ENCODE measurements at places on chromosomes 4 and X.

GRCh38 chrX:17638731-17639130 lies 98.6 kb upstream of the SCML1 start:
- DNase-seq, result no peak

- no peak for DNase-seq
Observed at GRCh38 chr4:38360201-38360600, 303.8 kb upstream of the KLF3 start.

GRCh38 chrX:7985568-7985967 lies 58.4 kb upstream of the PNPLA4 start:
- no peak for DNase-seq

DNA sequence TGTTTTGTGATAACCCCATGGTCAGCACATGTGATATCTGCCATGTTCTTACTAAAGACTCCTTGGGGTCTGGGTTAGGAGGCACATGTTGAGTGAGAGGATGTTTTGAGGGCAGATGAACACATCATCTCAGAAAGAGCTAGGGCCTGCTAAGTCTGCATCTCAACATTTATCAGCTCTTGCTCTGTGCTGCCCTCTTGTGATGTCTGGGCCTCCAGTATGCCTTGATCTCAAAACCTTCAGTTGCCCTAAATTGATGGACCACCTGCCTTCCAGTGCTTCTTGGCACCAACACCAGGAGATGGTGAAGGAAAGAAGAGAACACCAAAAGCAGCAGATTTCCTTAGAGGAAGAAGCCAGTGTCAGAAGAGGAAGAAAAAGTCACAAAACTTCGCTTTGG lies 22.5 kb downstream of the MID1 start:
- no peak for DNase-seq

GRCh38 chrX:110322603-110323002 lies 4.7 kb upstream of the AMMECR1 start:
- DNase-seq, result no peak

- no peak for DNase-seq
Observed at GRCh38 chr4:82903737-82904136, 3.2 kb downstream of the THAP9 start.

DNA sequence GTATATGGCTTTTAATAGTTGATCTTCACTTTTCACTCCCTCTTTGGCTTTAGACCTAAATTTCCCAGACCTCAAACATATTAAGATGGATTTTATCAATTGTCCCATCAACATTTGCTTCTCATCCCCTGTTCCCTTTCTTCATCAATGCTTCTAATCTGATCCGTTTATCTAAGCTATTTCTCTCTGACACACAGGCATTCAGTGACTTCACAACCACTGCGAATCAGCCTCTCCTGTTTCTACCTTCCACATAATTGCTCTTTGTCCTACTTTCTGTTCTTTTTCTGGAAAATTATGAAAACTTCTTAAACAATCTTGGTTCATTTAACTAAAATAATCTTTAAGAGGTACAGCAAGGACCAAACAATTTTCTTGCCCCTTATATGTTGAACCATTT lies 115.2 kb downstream of the GLRA3 start:
- DNase-seq, result no peak

DNA sequence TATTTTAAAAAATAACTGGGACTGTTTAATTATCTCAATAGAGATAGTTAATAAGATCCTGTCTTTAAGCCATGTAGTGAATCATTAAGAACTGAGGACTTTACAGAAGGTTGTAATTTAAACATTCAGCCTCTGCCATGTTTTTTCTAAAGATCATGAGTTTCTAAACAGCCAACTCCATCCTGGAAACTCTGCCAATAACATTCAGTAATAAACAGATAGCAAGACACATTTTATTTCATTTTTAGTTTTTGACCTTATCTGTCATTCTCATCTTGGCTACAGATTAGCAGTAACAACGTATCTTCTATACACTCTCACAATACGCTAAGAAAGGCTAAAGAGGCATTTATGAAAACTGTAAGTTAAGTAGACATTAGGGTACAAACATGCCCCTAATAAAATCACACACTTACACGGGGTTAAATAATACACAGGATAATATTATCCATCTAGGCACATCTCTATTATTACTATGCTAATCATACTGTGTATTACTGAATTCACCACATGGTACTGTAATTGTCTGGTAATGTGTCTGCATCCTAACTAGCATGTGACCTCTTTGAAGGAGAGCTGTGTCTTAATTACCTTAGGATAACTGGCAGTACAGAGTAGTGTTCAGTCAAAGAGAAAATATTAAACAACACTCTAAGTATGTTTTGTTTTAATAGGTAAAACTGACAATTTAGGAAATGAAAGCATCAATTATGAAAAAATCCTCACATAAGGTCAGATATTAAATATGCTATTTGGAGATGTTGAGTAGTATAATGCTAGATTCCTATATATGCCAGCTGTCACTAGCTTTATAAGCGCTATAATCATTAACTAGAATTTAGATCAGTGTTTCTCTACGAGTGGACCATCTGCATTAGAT lies 122.4 kb upstream of the NAP1L5 start:
- DNase-seq, result no peak

DNA sequence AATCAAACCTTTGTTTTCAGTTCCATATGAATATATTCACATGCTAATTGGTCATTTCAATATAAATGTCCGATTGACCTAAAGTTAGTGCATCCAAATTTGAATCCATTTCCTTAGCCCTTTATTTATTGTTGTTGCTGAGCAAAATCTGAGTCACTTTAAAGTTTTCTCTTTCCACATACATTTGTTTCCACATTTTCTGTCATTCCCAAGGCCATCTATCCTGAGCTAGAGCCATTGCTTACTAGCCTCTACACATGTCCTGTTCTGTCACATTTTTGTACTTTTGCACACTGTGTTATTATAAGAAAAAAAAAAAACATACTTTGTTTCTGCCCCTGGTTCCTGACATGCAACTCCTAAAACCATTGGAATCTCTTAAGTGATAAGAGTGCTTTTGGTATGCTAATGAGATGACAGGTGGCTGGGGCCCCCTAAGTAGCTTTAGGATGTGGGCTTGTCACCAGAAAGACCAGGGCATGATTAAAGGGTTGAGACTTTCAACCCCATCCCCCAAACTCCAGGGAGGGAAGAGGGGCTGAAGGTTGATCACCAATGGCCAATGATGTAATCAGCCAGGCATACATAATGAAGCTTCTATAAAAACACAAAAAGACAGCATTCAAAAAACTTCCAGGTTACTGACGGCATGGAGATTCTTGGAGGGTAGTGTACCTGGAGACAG lies 353.3 kb upstream of the MAGEB16 start:
- DNase-seq, result no peak

DNA sequence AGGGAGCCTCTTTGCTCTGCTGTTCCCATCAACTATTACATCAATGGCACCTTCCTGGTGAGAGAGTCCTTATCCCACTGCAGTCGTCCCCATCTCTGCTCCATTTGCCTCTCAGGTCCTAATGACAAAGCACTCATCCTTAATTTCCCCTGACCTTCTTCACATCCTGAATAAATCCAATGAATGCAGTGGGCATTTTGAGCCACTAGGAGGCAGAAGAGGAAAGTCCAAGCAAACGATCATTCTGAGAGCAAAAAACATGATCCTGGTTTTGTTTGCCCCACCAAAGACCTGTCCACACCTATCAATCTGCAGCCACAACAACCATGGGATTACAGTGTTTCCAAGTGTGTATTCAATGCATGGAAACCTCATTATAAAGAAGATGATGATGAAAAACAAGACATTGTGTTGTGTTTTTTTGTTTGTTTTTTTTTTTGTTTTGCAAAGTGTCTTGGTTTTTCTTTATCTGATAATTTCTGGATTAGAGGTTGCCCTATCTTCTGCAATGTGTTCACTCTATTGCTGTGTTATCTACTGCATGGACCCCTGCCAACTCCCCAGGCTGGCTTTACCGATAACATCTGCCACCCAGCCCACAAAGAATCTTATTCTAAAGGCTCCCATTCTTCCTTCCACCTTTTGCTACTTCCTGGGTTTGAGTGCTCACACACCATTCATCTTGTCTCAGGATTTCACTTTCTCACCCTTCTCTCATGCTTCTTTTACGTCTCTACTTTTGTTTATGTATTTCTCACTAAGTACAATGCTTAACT lies 207.2 kb downstream of the NLGN4X start:
- DNase-seq, result no peak

DNA sequence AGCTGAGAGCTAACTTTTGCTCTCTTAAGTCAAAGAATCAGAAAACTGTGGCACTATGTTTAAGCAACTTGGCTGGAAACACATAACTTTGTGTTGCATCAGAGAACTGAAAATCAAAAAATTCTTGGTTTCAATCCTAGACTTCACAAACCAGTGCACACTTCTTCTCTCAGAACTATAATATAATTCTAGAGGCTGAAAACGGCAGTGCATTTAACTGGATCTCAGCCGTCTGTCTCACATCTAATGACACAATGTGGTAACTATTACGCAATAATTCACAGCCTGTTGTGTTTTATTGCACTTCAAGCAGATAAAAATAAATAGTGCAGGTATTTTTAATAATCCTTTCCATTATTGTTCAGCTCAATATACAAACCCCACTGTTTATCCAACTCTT lies 260.6 kb upstream of the DIAPH2 start:
- no peak for DNase-seq

DNA sequence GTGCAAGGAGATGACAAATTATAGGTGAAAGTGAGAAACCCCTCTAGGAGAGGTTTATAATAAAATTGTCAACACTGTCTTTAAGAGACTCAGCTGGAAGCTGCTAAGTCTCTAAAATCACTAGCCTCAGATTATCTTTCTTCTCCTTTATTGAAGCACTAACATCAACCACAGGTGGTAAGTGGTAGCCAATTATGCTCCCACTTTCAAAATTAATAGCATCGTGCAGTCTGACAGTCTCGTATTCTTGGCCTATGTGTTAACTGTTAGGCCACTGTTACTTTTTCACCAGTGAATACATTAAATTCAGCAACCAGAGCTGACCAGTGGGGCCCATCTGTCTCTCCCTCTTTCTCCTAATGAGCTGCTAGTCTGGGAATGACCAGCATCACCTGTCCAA lies 674.1 kb downstream of the RAPGEF2 start:
- DNase-seq, result no peak

GRCh38 chrX:30060718-30061117 lies 154.6 kb upstream of the MAGEB2 start:
- DNase-seq, result no peak

DNA sequence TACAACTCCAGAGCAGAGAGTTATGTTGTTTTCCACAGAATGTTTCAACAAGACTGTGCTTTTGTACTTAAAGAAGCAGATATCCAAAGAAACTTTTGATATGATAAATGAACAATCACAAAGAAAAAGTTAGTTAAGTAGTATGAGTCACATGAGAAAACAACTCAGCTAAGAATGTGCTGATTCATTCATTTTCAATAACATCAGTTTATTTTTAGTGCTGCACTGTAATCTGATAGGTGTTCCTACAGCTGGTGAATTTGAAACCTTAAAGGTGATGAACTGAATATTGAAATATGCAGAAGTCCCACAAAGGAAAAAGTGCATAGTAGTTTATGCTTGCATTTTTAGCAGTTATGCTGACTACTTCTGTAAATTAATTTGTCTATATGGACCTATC lies 180.3 kb upstream of the TENM3 start:
- no peak for DNase-seq

- no peak for DNase-seq
Observed at GRCh38 chr4:45121426-45121975, 395.1 kb upstream of the GNPDA2 start.

DNA sequence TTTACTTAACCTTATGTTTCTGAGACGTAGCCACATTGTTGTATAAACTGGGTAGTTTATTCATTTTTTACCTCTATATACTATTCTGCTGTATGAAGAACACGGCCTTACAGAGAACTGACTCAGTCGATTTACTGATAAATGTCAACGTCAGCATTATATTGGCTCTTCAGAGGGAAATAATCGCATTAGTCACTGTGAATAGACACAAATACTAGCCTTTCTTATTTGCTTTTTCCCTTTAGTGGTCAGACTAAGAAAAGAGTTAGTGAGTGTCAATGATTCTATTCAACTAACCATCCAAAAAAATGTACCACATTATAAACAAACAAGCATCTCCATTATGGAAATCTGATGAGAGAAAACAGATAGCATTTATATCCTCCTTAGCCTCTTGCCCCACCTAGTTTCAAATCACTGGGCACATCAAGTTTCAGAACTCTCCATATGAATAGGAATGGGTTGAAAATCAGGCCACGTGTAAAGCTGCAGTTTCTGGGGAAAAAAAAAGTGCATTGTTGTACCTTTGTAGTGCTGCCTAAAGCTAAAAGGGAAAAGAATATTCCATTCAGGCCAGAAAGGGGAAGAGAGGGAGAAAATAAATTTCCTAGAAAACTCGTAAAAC lies 146.7 kb upstream of the VCX3A start:
- DNase-seq, result no peak

DNA sequence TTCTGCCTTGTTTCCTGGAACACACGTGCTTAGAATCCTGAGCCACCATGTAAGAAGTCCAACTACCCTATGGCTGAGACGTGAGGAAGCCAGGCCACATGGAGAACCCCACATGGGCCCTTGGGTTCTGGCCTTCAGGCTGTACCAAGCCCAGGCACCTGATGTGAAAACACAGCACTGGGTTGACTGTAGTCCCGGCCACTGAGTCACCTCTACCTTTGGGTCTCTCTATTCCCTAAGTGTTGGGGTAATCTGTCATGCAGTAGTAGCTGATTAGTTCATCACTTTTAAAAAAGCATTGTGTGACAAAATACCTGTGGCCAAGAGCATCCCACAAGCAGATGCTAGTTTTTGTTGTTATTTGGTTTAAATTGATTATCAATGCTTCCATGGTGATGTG lies 24.3 kb downstream of the CFAP97 start:
- no peak for DNase-seq

All from activated naive CD4-positive, alpha-beta T cell treated with anti-CD3 and anti-CD28 coated beads, Interleukin-2, amount 50 U/mL, for 16 hours (primary cell).